ENCODE measurements at places on chromosomes 6 and 20.

DNA sequence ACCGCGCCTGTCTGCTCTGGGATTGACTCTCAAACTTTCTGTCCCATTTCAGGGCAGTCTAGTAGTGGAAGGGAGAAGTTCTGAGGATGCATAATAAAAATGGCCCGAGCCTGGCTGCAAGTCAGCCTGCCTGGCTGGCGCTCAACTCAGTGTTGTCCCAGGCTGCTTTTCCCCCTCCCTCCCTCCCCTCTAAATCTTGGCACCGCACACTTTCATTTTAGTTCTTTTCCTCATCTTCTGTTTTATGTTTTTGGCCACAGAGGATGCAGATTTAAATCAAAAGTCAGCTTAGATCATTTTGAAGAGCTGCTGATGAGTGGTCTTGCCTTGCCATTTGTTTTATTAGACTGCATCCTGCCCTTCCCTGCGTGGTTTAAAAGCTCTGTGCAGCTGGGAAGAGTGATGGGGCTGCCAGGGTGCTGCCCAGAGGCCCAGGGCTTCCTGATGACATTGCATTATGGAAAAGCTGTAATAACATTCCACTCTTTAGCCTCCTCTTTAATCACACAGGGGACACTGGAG is 6.5 kb upstream of the UQCC2 start:
- no peak for DNase-seq

- DNase-seq = no peak
These were observed 1.6 kb upstream of the APMAP start for GRCh38 chr20:24994186-24994465.

DNA sequence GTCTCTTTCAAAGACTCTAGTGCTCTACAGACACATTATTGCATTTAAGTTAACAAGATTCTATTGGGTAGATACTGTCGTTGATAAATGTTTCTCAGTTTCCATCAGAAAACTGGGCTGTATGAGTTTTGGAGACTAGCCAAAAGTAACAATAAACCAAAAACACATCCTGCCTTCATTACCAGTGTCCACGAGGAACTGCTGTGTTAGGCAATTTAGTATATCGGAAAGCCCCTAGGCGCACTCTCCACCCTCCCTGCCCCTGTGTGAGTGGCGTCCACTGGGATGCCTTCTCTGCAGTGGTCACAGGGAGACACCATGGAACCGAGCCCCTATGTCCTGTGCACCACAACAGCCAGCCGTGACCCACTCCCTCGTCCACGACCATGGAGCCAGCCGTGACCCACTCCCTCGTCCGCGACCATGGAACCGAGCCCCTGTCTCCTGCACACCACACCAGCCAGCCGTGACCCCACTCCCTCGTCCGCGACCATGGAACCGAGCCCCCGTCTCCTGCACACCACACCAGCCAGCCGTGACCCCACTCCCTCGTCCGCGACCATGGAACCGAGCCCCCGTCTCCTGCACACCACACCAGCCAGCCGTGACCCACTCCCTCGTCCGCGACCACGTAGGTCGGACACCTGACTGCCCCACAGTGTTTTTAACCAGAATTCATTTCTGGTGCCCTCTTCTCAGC is 35.3 kb downstream of the DLL1 start:
- DNase-seq = no peak

DNA sequence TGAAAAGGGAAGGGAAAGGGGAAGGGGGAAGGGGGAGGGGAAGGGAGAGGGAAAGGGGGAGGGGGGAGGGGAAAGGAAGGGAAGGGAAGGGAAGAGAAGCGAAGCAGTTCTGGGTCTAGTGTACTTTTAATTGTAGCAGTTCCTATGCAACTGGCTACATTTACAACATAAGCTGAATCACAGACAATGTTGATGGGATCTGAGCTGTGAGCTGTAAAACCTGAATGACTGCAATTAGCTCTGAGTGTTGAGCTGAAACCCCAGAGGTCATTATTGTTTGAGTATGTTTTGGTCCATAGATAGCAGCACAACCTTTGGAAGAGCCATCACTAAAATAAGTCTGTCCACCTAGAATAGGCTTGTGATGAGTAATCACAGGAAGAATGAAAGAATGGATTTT is 7.2 kb upstream of the ABHD12 start:
- no peak for DNase-seq

- no peak for DNase-seq
These were observed 134.3 kb downstream of the MAN1A1 start for GRCh38 chr6:119215309-119215708.

GRCh38 chr20:10953437-10953836 is 279.6 kb upstream of the JAG1 start:
- no peak for DNase-seq

DNA sequence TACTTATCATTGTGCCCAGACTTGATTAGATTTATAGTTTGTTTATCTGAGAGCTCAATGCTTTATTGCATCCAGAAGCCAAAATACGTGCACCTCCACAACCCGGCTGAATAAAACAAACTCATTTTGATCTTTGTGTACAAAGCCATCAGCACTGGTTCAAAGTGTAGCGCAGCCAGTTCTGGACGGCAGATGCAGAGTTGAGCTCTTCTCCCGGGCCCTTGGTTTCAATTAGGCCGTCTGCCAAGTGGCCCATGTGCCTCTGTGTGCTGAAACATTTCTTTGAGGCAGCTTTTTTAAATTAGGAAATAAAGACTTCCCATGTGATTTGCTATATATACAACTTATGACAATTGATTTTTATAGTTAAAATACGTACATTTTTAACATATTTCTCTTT is 96.2 kb upstream of the RSPO3 start:
- DNase-seq = peak; percentile 45

DNA sequence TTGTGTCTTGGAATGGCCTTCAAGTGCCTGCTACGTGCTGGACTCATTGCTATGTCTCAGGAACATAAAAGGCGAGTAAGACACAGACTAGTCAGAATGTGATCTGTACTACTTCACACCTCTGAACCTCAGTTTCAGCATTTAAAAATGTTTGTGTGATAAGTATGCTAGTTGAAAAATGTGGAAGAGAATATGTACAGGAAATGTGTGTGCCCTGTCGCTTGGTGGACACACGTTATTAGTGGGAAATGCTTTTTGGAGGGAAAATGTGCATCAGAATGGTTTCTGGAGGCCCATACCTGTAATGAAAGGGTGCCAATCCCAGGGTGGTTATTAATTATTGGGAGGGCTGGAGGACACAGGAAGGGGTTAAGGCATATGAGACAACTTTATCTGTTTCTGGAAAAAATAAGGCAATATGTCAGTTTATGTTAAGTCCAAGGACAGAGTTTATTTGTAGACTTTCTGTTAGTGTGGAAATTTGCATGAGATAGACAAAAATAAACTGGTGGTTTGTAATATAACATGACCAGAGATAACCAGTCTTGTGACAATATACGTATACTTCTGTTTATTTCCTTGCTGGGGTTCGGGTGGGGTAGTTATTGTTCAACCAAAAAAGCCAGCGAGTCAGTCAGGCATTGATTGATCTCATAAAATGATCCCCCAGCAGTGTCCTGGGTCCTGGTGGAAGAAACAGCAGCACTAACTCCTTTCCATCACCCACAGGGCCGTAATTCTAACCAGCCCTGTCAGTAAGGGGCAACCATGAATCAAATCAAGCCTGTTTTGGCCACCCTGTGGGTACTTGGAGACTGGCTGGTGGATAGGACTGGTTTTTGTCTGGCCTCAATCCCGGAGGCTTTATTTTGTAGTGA is 117.9 kb downstream of the JARID2 start:
- no peak for DNase-seq

DNA sequence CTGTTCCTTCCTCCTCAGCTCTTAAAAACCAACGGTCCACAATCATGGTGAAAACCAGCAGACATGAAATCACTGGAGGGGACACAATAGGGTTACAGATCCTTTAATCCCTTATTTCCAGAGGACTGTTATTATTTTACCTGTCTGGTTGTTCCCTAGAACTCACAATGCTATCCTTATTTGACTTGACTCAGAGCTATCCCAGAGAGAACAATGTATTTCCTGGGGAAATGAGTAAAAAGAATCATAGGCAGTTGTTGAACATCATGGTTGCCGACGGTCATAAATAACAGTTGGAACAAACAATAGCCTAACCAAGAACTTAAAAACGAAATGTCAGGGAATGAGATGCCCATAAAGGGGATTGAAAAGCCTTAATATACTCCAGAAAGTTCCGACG is 9.3 kb downstream of the OR2H1 start:
- DNase-seq = no peak

DNA sequence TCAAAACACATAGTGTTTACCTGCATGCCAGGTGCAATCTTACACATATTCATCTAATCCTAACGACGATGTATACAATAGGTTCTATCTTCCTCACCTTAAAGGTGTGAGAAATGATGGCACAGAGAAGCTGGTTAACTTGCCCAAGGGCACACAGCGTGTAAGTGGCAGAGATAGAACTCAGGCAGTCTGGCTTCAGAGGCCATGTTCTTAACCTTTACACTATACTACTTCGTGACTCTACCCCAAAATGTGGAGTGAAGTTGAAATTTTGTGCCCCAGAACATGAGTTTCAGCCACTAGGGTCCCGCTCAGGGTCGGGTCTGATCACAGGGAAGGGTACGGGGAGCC is 584 bp downstream of the VPS52 start:
- no peak for DNase-seq

- DNase-seq = no peak
These were observed 9.6 kb downstream of the ABHD16A start for GRCh38 chr6:31693535-31693934.

GRCh38 chr20:34110745-34111641 is 1.1 kb downstream of the EIF2S2 start:
- DNase-seq = no peak

GRCh38 chr6:112956696-112957535 is 609.8 kb downstream of the RFPL4B start:
- no peak for DNase-seq

DNA sequence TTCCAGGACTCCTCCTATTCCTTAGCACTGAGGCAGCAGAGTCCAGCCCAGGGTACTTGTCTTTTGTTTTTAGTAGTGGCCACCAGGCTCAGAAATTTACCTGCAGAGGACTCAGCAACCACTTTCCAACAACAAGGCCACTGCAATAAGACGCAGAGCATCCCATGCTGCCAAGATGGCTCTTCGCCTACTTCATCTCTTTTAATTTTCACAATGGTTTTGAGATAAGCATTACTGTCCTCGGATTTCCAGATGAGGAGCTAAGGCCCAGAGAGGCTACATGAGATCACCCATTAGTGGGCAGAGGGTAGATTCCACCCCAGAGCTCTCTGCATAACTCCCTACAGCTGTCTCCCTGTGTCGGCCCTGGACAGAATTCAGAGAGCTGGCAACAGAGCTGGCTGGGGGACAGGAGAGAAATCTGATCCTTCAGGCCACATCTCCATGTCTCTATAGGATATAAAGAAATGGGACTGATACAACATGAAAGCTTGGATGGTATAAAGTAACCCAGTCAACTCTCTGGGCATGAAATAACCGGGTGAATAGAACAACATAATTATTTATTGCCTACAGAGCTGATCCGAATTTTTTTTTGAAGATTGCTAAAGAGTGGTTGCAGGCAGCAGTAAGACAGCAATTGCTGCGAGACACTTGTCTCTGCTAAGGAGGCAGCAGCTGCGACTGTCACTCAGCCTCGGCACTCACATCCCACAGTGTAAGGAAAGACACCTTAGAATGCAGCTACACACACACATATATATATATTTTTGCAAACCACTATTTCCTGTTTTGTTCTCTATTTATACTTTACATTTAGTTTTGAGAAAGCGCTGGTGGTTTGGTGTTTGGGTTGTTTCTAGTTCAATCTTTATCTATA is 37.2 kb downstream of the SCML4 start:
- DNase-seq = no peak

DNA sequence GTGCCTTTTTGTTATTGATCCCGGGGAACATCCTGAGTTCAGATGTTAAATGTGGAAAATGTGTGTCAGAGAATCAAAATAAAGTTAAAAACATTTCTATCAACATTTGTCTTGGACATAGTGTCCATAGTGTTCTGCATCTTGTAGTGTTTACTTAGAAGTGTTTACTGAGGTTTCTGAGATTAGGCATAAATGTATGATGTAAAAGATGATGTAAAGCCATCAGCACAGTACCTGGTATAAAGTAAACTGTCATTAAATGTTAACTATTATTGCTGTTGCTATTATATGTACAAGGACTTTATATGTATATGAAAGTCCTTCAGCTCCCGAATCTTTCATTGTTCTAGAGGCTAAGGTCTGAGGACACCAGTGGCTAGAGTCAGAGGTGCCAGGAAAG is 28.2 kb upstream of the VEGFA start:
- DNase-seq = no peak

DNA sequence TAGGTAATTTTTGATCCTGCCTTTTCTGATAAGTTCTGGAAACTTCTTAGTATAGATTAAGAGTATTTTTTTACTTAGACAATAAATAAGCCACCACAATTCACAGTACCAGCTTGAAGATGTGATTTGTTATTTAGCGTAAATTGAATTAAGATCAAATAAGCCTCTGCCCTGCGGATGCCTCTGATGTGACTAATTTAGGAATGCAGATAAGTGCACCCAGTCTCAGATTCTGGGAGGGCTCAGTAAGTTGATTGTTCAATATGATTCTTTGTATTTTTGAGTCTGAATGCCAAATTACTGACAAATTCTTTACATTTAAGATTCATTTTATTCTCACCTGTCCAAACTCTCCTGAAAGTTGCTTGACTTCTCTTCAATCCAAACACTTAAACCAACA is 147.5 kb downstream of the THBS2 start:
- DNase-seq = no peak

- DNase-seq = no peak
These were observed 26.5 kb downstream of the HEBP2 start for GRCh38 chr6:138430361-138431145.

GRCh38 chr20:59560588-59561227 is 43.6 kb upstream of the PHACTR3 start:
- DNase-seq = no peak

- DNase-seq = no peak
These were observed 68.0 kb downstream of the PLAGL1 start for GRCh38 chr6:143940011-143940597.

- no peak for DNase-seq
These were observed 35.5 kb downstream of the SESN1 start for GRCh38 chr6:109059153-109059552.

DNA sequence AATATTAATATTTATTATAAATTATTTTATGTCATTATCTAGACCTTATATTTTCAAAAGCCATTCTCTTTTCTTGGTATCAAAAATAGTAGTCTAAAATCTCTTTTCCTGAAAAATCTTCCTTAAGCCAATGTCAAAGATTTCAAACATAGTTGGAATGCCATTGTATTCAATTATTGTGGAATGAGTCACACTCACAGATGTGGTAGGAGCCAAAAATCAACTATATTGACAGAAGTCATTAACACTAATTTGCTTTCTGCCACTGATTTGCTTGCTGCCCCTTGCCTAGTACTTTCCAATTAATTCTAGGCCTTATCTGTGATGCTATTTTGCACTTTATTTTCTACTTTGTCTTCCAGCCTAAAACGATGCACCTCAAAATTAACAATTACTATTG is 1326.3 kb upstream of the GJE1 start:
- no peak for DNase-seq

DNA sequence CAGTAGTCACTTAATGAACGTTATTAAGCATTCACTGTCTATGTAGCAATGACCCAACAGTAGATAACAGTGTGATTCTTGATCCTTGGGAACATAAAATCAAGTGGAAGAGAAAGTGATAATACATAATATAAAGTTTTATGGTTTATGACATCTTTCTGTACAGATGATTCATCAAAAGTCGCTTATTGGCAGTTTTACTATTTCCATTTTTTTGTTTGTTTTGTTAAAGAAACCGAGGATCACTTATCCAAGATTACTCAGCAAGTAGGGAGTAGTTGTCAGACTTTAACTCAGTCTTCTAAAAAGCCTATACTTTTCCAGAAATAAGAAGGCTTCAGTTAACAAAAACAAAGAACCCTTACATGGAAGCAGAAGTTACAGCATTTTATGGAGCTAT is 260.8 kb downstream of the ZFAND3 start:
- no peak for DNase-seq
